ENCODE measurements at places on chromosomes 11 and 22.

DNA sequence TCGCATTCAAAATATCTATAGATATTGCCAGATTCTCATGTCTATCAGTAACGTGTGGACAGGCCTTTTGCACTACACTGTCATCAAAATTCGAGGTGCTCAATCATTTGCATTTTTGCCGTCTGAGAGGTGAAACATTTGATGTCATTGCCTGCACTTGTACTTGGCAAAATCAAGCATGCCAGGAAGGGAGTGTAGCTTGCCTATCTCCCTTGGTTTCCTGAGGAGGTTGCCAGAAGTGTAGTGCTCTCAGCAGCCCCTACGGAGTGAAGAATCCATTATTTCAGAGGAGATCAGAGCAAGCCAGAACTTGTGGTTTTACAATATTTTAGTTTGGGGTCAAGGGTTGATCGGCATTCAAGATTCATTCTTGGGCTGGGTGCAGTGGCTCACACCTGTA lies 30.2 kb upstream of the APOL5 start:
- DNase-seq: no peak

DNA sequence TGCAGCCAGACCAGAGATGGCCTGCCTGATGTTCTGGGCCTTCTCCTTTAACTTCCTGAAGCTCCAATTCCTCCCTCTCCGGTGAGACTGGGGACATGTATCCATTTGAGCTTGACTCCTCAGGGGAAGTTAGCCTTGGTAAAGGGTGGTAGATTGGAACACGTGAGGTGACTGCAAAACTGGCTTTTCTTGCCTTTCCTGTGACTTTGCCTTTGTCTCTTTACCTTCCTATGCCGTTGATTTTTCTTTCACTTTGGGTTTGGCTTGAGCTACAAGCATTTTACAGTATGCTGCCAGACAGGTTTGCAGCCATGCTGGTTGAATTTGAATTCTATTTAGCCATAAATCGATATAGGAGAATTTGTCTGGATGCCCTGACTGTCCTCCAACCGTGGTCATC lies 16.8 kb upstream of the GLYATL1 start:
- DNase-seq: no peak

DNA sequence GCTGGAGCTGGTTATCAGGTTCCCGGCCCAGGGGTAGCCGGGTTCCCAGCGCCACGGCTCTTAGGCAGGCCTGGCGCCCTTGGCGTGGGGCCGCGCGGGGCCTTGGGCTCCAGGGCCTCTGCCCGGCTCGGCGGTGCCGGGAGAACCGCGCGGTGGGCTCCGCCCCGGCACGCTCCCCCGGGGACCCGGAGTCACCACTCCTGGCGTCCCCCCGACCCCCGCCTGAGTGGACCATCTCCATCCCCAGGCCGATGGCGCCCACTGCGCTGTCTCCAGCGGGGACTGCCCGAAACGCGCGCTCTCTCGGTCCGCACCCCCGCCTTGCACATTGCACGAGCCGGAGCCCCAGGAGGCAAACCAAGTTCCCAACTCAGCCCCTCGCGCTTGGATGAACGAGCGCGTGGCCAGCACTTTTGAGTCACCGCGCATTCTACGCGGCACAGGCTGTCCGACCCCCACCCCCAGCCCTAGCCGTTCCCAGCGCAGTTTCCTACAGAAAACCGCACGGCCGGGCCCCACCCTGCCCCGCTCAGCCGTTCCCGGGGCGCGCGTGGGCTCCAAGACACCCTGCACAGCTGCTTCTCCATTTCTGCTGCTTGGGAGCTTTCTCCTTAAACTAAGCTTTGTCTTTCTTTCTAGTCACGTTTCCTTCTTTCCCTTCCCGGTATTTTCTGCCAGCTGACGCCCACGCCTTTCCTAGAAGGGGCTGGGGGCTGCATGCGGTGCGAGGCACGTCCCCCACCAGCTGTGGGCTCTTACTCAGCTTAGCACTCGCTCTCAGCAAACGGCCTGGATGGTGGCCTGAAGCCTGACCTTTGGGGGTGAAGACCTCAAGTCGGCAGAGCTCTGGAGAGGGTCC lies 650 bp upstream of the CHID1 start:
- peak; percentile 72 for DNase-seq

- DNase-seq: no peak
Measured at GRCh38 chr11:29527391-29527936, 489.4 kb downstream of the KCNA4 start.

DNA sequence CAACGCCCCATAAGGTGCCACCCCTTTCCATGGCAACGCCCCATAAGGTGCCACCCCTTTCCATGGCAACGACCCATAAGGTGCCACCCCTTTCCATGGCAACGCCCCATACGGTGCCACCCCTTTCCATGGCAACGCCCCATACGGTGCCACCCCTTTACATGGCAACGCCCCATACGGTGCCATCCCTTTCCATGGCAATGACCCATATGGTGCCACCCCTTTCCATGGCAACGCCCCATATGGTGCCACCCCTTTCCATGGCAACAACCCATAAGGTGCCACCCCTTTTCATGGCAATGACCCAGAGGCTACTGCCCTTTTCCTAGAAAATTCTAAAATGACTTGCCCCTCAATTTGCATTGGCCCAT lies 72.1 kb downstream of the BRD1 start:
- peak; percentile 24 for DNase-seq

GRCh38 chr22:48268293-48268692 lies 1505.8 kb downstream of the TBC1D22A start:
- DNase-seq: no peak

DNA sequence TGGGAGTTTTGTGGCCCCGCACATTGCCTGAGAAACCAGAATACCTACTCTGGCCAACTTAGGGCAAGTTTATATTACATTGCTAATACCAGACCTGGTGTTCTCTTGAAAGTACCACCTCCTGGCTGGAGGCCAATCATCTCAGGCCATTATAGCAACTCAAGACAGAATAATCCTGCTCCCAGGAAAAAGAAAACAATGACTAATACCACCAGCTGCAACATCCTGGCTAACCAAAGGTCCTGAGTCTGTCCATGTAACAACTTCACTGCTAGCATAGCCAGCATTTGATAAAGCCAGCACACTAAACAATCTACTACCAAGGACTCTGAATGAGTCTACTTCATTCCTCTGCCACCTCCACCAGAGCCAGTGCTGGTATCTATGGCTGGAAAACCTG lies 1298.7 kb upstream of the CNTN5 start:
- peak; percentile 92 for DNase-seq

GRCh38 chr11:73295241-73295995 lies 12.7 kb upstream of the ARHGEF17 start:
- DNase-seq: peak; percentile 69

DNA sequence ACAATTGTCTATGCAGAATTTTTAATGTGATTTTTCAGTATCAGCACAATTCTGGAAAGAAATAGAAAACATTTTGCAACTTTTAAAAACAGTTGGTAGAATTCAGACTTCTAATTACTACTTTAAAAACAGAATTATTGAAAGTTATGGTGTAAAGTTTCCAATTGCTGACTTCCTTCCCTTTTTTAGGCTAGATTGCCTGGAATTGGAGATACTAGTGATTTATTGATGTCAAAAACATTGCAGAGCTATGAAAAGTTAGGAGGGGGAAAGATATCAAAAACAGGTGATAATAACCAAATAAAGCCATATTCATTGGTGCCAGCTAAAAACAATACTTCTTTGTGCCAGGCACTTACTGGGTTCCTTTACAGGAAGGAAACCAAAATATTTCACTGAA lies 485.5 kb downstream of the TMEM135 start:
- DNase-seq: no peak

DNA sequence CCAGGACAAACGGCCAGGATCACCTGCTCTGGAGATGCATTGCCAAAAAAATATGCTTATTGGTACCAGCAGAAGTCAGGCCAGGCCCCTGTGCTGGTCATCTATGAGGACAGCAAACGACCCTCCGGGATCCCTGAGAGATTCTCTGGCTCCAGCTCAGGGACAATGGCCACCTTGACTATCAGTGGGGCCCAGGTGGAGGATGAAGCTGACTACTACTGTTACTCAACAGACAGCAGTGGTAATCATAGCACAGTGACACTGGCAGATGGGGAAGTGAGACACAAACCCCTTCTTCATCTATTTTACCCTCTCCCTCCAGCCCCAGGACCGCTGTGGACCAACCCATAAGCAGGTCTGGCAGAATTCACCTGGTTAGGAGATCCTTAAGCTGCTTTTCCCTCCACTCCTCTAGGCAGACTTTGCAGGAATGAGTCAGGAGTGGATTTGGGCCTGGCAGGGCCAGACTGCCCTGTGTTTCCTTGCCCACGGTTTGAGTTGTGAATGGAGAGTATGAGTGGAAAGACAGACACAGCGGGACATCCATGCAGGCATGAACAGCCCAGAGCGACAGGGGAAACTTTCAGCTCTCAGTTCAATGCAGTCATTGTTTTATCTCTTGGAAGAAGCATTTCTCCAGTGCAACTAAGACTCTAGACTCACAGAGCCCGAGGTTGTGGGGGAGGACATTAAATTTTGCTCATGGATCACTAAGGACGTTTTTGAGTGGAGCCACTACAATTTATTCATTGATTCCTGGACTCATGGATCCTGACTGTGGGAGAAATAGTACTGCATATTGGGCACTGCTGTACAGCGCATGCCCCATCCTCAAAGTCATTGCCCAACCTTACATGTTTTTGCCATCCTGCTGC lies 75.3 kb upstream of the IGLL5 start:
- no peak for DNase-seq

DNA sequence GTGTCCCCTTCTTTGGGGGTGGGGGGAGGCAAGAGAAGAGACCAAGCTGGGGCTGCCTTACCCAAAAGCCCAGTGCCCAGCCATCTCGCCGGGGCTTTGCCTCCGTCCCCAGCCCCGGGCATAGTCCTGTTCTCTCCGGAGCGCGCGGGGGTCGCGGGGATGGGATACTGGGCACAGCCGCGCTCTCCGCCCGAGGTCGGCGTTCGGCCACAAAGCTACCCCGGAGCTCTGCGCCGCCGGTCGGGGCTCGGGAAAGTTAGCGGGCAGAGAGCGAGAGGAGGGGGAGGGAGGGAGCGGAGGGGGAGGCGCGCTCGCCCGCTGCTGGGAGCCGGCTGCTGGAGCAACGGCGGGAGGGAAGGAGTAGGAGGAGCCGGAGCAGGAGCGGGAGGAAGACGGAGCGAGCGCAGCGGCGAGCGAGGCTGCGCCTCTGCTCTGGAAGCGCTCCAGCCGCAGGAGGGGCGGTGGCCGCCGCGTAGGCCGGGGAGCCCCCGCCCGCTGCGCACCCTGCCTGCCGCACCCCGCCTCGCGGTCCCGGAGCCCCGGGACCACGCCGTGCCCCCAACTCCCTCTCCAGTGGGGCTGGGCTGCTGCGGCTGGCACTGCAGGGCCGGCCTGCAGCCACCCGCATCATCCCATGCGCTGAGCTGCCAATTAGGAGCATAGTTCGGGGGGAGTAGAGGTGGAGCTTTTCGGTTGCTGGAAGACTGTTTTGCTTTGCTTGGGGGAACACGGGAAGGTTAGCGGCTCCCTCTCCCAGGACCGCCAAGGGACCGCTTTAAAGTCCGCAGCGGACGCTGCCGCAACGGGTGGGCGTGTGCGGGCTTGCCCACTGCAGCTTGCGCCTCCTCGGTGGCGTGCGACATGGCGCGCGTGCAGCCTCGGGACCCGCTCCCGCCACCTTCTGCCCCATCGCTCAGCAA lies at the start of gene SCN4B:
TSS of gene SCN4B (minus strand) at position 272 of the 920 bp plus-strand sequence. CDS start at position 122, 150 bp downstream.
- DNase-seq: peak; percentile 92

DNA sequence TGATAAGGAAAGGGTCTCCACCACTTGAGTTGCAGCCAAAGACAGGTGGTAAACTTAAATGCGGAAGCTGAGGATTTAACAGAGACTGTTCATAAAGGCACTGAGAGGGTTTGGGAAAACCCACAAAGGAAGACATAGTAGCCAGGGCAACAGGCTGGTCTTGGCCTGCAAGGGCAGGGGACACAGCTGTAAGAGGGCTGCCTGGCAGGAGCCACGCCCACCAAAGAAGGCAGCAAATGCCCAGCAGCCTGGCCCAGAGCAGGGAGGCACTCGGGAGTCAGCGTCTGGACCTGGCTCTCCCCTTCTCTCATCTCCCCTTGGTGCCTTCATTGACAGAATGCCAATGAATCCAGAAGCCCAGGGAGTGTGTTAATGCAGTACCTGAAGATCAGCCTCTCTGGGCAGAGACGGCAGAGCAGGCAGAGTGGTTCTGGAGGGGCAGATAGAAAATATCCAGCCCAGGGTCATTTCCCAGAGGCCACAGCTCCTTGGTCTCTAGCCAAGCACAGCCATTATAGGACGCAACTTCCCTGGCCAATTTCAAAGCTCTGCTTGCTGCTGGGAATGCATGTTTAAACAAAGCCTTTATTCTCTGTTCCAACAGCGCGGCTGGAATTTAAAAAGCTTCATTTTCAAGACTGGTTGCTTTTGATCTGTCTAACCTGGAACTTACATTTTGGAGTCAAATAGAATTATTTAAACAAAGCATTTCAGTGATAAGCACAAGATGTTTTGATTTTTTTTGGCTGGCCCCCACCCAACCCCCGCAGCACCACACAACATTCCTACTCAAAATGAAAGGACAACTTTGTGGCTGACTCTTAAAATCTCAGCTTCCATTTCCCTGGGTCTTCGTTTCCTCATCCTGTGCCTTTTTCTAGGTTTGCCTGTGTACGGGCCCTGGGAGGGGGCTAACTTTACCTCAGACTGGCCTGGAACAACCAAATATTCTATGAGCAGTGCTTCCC lies 125.6 kb upstream of the LMO1 start:
- peak; percentile 61 for DNase-seq

GRCh38 chr22:25540908-25541660 lies 23.4 kb upstream of the GRK3 start:
- DNase-seq: no peak

GRCh38 chr11:62315431-62315830 lies 16.6 kb upstream of the SCGB1D4 start:
- peak; percentile 72 for DNase-seq

DNA sequence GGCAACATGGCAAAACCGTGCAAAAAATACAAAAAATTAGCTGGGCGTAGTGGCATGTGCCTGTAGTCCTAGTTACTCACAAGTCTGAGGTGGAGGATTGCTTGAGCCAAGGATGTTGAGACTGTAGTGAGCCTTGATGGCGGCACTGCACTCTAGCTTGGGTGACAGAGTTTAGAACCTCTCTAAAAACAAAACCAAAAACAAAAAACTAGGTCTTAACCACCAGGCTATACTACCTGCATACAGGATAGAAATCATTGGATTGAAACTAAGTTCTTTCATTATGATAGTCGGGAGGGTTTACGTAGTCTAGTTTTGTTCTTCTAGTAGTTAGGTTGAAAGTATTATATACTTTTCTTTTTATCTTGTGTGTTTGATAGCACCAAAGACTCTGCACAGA lies 5.8 kb downstream of the RNF214 start:
- no peak for DNase-seq

DNA sequence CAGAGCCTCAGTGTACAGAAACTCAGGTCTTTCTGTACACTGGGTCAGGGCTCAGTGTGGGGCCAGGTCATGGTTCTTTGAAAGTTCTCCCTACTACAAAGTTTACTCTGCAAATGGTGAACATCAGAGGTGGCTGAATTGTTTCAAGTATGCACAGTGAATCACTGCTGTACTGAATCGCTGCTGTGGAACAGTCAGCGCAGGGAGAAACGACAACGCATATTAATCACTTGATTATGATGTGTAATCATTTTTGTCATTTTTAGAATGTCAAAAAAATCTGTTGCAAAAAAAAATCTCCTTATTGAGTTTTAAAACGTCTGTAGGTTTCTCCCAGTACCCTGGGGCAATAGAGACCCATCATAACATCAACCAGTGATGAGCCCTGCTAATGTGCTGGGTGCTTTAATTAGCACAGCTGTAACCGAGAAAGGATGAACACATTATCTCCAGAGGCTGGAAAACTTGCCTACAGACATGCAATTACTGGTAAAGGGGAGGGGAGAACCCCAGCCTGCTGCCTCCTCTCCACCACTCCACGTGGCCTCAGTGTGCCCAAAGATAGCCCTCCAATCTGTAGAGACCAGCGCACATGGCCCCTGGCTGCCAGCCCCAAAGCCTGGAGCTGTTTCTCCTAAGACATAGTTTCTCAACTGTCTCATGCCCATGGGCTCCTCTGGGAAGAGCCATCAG lies 12.8 kb downstream of the ARRB1 start:
- peak; percentile 89 for DNase-seq

Data from NCI-H69 (cell line).